ENCODE measurements at places on chromosomes 6 and 20. TPM values are rescaled to one million over a fixed set of nuclear protein-coding genes. Genes with fewer than 3 reads are reported as not detected.

The MATN4 gene
- total RNA-seq, result 0.09 TPM

The OPN5 gene
- not detected for total RNA-seq

The SAMD10 gene
- total RNA-seq, result not detected

The PDYN gene
- not detected for total RNA-seq

The SLC4A11 gene
- 8.7 TPM for total RNA-seq

The CDH26 gene
- total RNA-seq, result not detected

The RAB44 gene
- total RNA-seq, result 0.06 TPM

The NOX3 gene
- not detected for total RNA-seq

The PCSK2 gene
- not detected for total RNA-seq

The KHDC1L gene
- not detected for total RNA-seq

The SDHAF4 gene
- total RNA-seq, result 4.1 TPM

The CTSA gene
- 94.8 TPM for total RNA-seq

The FERMT1 gene
- total RNA-seq, result 15.8 TPM

The CTAGE9 gene
- total RNA-seq, result not detected

The RAET1L gene
- 0.35 TPM for total RNA-seq

Data from A549 treated with Mapracorat at 1 μM for 4 hours (cell line).